ENCODE measurements at places on chromosomes 5 and 9.
A peak's percentile ranks its signal among the peaks of the same experiment; 100 is the strongest.

- no peak for DNase-seq
Observed at GRCh38 chr5:149172709-149173505, 31.6 kb downstream of the ABLIM3 start.

DNA sequence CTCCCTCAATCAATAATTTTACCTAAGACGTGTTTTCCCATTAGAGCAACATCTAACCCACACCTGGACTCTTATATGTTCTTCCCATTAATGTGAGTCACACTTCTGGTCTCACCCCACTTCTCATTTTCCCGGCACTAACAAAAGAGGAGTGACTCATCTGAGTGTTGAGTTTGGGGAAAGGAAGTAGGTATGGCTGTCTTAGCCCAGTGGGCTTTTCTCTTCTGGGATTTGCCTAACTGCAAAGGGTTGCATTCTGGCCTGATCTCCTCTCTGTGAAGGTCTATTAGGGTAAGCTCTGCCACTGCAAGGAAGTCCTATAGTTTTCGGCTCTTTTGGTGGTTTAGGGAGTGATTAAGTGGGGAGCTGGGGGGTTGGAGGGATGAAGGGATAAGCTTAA, 195.6 kb downstream of the KIAA0825 start:
- no peak for DNase-seq

DNA sequence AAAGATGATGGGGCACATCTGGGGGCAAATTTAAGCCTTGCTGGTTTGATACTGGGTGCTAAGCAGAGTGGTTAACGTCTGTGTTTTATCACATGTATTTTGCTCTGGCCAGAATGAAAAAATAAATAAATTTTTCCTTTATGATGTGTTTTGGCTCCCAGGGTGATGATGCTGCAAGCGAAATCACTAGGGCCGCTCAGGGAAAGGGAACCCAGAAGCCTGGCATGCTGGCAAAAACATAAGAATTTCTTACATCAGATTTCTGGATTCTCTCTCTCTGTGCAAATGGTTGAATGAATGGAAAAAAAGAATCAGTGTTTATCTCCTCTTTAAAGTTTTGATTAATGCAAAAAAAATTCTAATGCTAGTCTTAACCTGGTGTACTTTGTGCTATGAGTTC, 1975.2 kb upstream of the C9orf72 start:
- no peak for DNase-seq

DNA sequence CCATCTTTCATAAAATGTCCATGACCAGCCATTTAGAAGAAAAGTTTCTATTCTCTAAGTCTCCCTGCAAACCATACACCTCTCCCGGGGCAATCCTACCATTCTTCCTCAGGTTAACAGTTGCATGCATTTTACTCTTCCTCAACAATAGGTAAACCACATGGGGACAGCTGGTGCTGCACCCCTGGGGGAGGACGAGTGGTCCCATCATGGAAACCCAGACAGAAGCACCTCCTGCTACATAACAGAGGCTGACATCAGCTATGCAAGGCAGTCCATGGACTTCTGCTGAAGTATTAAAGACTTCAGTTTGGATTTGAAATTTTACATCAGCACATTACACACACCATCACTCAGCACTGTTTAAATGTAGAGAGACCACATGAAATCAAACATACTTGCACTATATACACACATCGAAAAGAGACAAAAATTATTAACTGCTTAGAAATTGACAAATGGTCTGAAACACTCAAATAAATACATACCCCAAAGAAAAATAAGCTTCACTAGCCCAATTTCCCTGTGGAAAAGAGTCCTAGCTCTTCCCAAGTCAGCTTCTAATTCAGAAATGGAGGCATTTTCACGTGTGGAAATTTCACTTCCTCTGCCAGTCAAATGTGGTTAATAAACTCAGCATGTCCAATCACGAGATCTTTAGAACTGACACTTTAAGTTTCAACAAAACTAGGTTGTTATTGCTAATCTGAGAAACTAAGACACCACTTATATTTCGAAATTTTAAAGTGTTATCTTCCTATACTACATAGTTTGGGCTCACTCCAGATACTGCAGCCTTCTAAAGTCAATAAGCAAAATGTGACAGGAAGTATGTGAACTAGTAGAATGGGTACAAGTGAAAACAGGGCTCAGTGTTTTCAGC, 173.4 kb downstream of the ROR2 start:
- DNase-seq: no peak

- DNase-seq: no peak
Observed at GRCh38 chr5:116612431-116612830, 37.8 kb upstream of the SEMA6A start.

GRCh38 chr5:135598691-135599395, 20.1 kb upstream of the CXCL14 start:
- DNase-seq: no peak

GRCh38 chr9:124452841-124453585, 2.8 kb downstream of the ADGRD2 start:
- no peak for DNase-seq

DNA sequence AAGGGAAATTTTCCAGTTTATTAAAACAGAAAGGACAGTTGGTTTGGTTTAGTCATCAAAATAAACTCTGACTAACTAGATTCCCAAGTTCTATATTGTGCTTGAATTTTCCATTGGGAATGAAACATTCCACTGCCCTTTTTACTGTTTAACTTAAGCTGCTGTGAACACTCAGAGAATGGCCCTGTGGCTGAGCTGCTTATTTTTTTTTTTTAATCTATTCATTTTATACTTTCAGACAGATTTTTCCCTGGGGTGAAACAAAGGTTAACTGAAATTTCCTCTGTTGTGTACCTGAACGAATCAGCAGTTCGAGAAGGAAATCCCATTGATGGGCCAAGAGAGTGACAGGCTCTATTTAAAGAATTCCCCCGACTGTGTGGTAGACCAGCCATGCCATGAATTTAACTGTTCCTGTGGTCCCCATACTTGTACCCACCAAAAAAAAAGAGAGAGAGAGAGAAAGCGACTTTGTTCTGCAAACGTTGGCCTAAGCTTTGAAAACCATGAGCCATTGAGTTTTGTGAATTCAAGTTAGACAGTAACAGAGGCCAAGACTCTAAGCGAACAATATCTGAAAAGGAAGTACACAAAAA, 138.7 kb upstream of the GRHPR start:
- DNase-seq: no peak

- DNase-seq: no peak
Observed at GRCh38 chr5:54529565-54529964, 12.0 kb downstream of the SNX18 start.

DNA sequence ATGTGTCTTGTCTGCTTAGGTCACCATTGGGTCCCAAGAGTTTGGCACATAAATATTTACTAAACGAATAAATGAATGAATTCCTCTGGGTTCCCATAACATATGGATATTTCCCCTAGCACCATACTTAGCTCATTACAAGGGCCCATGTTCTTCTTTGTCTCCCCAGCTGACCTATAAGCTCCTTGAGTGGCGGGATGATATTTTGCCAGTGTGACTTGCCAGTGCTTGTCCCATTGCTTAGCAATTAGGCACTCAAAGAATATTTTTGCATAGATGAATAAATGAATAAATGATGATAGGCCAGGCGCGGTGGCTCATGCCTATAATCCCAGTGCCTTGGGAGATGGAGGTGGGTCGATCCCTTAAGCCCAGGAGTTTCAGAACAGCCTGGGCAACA, 16.9 kb upstream of the CTNNA1 start:
- no peak for DNase-seq

DNA sequence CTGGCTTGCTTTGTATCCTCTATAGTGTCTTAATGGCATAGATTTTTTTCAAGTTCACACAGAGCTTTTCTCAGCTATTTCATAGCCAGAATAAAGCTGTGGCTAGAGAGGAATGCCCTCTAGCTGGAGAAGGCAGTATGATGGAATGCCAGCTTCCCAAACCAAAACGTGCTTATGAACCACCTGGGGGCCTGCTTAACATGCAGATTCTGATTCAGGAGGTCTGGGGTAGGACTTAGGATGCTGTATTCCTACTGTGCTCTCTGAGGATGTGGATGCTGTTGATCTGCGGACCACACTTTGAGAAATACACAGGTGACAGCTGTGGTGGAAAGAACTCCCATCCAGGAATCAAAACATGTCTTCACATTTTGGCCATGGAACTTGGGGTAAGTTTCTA, 49.9 kb upstream of the DPYSL3 start:
- DNase-seq: no peak

DNA sequence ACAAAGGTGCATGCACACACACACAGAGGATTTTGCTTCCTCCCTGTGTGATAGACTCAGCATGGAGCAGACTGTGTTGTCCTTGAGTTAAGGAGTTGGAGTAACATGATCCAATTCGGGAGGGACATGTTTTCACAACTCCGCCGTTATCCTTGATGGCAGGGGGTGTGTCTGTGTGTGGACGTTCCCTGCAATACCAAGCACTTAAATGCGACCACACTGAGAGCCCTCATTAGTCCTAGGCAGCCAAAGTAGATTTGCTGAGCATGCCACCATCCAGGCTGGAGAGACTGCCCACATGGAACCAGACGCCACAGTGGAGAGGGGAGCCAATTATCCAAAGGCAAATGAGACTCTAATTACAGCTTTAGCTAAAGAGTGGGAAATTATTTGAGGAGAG, 140.1 kb downstream of the DOCK2 start:
- no peak for DNase-seq

DNA sequence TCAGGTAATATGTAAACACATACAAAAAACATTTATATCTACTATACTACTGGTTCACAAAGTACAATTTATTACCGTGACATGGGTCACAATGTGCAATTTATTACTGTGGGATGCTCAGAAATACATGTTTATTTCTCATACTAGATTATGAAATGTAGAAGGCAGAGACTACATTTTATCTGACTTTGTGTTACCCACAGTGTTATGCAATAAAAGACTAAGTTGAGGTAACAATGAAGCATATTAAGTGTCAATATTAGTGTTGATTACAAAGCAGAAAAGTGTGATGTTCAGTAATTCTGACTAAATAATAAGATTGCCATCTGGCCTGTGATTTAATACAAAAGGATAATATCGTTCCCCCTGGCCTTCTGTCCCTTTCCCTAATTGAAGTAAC, 42.4 kb downstream of the CPLANE1 start:
- DNase-seq: no peak

- DNase-seq: peak; percentile 34
Observed at GRCh38 chr9:93594041-93594756, 17.8 kb downstream of the PHF2 start.

DNA sequence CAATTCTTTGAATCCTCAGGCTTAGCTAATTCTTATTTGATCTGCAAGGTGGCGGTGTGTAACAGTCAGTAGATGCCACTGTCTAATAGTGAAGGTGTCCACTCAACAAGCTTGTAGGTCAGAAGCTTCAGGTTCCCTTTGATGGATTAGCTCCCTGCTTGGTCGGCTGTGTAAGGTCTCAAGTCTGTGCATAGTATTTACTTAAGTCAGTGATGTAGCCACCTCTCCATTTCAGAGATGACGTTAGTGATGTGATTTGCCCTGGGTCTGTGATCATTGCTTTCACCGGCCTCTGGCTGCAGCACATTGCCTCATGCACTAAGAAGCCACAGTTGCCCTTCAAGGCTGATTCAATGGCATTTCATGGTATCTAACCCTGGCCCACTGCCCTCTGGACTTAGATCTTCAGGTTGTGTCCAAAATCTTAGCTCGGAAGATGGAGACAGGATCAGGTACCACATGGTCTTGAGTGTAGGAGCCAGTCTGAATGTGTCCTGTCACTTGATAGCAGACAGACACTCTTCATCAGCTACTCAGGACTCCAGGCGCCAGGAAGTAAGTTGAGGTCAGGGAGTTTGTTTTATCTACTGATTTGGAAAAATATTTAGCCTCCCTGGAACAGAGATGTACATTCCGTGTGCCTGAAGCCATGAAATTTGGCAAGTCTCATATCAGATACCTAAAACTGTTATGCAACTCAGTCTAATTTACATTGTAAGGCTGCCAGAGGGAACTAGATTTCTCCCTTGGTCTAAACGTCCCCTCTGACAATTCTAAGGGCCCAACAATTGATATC, 42.9 kb downstream of the SUB1 start:
- no peak for DNase-seq

DNA sequence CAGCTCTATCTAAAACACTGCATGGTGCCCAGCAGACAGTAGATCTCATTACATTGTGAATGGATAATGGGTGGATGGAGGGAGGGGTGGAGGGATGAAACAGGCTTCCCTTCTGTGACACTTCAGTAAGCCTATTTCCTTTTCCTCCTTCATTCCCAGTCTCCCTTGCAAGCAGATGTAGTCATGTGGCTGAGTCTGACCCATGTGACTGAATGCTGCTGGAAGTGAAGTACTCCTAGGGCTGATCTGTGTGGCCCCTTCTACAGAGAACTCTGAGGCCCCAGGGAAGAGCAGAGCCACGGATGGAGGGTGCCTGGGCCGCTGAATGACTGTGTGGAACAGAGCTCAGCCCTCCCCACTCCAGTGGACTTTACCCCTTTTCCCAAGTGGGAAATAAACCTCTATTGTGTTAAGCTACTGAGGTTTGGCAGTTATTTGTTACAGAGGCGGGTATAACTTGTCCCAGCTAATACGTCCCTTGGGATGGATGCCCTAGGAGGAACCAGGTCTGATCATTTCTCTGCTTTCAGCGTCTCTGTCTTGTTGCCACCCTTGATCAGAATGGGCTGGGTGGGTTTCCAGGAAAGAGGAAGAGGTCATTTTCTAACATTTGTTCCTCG, 176.1 kb upstream of the MVB12B start:
- DNase-seq: no peak

GRCh38 chr9:17272536-17272935, 137.7 kb downstream of the CNTLN start:
- no peak for DNase-seq

- DNase-seq: peak; percentile 55
Observed at GRCh38 chr5:139561655-139562451, 714 bp downstream of the UBE2D2 start.

DNA sequence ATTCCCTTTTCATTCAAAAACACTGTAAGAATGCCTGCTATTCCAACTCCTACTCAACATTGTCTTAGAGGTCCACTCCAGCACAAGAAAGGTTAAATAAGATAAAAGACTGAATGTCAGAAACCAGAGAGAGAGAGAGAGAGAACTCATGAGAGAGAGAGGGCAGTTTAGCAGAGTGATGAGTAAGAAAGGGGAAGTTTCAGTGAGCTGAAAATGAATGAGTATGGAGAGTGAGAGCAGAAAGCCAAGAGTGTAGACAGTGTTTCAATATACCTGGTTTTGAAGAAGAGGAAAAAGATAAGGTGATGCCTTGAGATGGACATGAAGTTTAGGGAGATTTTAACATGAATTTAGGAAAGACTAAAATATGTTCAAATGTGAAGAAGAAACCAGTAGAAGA, 528.0 kb upstream of the SEMA6A start:
- no peak for DNase-seq

Measured in hematopoietic multipotent progenitor cell treated with erythropoietin and hydrocortisone succinate and interleukin-3 and kit ligand, for 8 days (in vitro differentiated cells).